ENCODE measurements at places on chromosomes 6 and 20.

GRCh38 chr6:12395898-12396297 lies 105.7 kb downstream of the EDN1 start:
- peak; percentile 2 for DNase-seq

DNA sequence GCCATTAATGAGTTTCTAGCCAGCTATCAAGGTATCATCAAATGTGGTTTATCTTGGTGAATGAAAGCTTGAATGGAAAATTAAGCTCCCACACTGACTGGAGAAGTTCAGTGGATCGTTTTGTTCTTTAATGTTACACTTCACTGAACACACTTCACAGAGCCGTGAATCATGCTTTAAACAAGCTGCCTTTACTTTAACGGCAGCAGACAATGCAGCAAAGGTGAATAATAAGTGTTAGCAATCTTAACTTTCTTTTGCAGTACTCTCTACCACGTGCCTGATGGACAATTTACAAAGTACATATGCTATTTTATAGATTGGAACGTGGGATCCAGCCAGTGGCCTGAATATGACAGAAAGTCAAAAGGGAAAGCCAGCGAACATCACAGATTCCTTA lies 424.5 kb downstream of the GRIK2 start:
- no peak for DNase-seq

- DNase-seq, result no peak
Observed at GRCh38 chr6:326896-327537, 34.7 kb downstream of the DUSP22 start.

DNA sequence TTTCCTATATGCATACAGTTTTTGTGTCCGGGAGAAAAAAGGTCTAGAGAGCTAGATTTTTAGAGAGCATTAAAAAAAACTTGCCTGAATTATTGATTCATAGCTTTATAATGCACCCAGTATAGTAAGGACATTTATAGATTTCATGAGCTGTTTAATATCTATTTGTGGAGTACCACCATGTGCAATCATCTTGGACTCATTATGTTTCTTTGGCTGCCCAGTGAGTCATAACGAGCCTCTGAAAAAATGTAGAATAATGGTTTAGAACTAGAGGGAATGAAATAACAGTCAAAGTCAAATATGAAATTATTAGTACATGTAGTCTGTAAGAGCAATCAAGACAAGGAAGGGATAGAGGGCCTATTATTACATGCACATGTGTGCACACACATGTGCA lies 350.0 kb downstream of the CD83 start:
- DNase-seq, result no peak

DNA sequence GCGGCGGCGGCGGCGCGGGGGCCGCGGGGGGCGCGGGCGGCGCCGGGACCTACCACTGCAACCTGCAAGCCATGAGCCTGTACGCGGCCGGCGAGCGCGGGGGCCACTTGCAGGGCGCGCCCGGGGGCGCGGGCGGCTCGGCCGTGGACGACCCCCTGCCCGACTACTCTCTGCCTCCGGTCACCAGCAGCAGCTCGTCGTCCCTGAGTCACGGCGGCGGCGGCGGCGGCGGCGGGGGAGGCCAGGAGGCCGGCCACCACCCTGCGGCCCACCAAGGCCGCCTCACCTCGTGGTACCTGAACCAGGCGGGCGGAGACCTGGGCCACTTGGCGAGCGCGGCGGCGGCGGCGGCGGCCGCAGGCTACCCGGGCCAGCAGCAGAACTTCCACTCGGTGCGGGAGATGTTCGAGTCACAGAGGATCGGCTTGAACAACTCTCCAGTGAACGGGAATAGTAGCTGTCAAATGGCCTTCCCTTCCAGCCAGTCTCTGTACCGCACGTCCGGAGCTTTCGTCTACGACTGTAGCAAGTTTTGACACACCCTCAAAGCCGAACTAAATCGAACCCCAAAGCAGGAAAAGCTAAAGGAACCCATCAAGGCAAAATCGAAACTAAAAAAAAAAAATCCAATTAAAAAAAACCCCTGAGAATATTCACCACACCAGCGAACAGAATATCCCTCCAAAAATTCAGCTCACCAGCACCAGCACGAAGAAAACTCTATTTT lies 2.0 kb downstream of the FOXC1 start:
- no peak for DNase-seq

DNA sequence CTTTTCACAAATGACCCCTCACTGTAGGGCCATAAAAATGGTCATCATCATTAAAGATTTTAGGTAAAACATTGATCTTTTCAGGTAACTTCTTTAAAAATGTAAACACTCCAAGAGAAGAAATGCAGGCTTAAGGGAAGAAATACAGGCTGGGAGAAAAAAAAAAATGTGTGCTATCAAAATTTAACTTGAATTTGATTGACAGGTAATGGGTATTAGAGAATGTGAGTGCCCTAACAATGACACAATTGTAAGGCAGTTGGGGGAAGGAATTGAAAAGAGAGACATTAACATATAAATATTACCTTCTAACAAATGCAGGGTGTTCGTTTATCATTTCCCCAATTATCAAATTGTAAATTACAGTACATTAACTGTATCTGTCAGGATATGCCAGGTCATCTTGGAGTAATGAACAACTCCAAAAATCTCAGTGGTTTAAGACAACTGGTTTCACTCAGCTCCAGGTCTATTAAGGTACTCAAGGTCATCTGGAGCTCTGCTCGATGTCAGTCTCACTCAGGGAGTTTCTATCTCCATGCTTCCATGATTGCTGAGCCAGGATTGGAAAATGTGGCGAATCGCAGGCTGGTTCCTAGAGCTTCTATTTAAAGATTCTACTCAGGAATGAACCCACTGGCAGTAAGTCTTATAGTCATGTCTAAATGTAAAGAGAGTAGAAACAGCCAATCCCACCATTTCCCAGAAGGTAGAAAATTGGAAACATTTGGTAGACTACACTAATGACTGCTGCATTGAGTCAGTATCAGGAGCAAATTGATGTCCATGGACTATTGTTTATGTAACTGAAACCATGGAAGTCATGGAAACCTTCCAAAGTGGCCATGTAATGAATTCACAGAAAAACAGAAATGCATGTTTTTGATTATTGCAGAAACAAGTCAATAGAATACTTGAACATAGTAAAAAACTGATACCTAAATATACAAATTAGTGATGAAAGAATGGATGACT lies 55.6 kb downstream of the FRK start:
- DNase-seq, result no peak

DNA sequence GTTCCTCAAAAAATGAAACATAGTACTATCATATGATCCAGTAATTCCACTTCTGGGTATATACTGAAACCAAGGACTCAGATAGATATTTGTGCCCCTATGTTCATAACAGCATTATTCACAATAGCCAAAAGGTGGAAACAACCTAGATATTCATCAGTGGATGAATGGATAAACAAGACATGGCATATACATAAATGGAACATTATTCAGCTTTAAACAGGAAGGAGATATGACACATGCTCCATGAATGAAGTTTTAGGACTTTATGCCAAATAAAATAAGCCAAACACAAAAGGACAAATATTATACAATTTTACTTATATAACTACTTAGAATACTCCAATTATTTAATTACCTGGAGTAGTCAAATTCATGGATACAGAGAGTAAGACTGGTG lies 16.4 kb downstream of the PLCB1 start:
- no peak for DNase-seq

GRCh38 chr20:19975901-19976300 lies 41.3 kb upstream of the NAA20 start:
- DNase-seq, result no peak

- no peak for DNase-seq
Observed at GRCh38 chr6:77322604-77323003, 140.7 kb downstream of the HTR1B start.

- DNase-seq, result no peak
Observed at GRCh38 chr20:3164763-3165410, 5.2 kb upstream of the FASTKD5 start.

GRCh38 chr20:58854638-58855471 lies 2.3 kb downstream of the GNAS start:
- no peak for DNase-seq

DNA sequence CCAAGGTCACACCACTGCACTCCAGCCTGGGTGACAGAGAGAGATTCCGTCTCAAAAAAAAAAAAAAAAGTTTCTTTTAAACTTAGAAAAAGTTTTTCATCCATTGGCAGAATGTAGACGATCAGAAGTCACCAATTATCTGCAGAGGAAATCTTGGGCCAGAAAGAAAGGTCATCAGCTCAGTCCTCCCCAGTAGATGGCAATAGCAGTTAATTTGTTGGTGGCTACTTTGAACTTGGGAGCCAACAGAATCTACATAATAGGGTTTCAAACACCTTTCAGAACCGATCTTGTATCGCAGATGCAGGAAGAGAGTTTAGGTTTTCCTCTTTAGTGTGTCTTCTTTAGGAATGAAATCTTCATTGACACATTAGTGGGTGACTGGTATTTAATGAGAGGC lies 41.7 kb downstream of the LBP start:
- no peak for DNase-seq

- DNase-seq, result no peak
Observed at GRCh38 chr20:50784464-50784863, 10.4 kb upstream of the BCAS4 start.

GRCh38 chr6:127463056-127463455 lies 3.9 kb upstream of the KIAA0408 start:
- DNase-seq, result no peak

- peak; percentile 65 for DNase-seq
Observed at GRCh38 chr6:34531580-34532201, 24.4 kb downstream of the SPDEF start.

- no peak for DNase-seq
Observed at GRCh38 chr6:20055916-20056315, 156.4 kb downstream of the MBOAT1 start.

GRCh38 chr6:91266156-91266555 lies 679.3 kb upstream of the MAP3K7 start:
- no peak for DNase-seq

DNA sequence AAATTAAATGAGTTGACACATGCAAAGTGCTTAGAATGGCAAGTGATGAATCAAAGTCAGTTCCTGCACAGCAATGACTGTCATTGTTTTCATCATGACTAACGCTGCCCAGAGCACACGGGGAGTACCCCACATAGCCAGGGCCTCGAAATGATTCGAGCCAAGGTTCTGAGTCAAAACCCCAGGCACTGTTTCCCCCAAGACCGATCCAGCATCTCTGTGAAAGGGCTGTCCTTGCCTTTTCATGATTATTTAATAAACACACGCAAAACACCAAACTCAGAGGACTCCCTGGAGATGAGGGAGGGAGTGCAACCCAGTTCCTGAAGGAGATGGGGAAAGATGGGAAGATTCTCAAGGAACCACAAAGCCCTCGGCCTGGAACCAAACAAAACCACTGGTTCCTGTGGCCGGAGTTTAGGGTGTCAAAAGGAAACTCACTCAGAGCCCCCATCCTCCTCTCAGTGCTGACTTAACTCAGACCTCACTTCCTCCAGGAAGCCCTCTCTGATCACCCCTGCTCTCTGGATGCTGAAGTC lies 3.8 kb downstream of the PREX1 start:
- peak; percentile 56 for DNase-seq

DNA sequence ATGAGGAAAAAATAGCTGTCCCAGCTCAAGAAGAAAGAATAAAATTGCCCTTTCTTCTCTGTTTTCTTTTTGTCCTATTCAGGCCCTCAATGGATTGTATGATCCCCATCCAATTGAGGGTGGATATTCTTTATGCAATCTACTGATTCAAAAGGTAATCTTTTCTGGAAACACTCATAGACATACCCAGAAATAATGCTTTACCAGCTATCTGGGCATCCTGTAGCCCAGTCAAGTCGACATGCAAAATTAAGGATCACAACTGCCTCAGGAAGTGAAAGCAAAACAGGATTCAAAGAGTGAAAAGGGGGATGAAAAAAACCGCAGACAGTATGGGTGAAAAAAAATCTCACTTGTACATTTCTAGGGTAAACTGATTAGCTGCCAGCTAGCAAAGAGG lies 410.1 kb downstream of the TBC1D32 start:
- DNase-seq, result no peak

DNA sequence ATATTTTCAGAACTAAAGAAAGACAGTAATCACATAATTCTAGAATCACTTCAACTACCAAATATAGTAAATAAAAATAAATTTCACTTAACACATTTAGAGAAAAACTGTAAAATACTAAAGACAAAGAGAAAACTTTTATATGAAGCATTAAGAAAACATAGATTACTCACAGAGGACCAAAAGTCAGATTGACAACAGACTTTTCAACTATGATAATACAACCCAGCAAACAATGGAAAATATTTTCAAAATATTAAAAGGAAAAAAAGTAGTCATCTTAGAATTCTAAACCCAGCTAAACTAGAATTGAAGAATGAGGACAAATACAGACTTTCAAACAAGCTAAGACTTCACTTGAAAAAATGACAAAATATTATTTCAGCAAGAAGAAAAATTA lies 164.8 kb upstream of the ARID1B start:
- DNase-seq, result no peak

- DNase-seq, result peak; percentile 59
Observed at GRCh38 chr6:105452924-105453756, 50.3 kb upstream of the PREP start.

DNA sequence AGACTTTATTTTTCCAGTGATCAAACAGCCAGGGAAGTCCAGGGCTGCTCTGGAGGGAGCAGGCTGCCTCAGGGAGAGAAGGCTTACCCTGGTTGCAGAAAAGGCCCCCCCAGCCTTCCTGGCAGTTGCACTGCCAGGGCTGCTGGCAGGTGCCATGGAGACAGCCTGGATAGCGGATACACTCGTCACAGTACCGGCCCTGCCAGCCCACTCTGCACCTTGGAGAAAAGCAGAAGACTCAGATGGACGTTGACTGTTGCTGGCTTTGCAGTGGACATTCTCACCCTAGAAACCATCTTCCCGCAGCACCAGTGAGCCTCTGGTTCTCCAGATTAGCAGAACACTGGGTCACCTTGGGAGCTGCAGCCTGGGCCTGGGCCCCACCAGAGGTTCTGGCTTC lies 5.4 kb downstream of the DLL1 start:
- no peak for DNase-seq

DNA sequence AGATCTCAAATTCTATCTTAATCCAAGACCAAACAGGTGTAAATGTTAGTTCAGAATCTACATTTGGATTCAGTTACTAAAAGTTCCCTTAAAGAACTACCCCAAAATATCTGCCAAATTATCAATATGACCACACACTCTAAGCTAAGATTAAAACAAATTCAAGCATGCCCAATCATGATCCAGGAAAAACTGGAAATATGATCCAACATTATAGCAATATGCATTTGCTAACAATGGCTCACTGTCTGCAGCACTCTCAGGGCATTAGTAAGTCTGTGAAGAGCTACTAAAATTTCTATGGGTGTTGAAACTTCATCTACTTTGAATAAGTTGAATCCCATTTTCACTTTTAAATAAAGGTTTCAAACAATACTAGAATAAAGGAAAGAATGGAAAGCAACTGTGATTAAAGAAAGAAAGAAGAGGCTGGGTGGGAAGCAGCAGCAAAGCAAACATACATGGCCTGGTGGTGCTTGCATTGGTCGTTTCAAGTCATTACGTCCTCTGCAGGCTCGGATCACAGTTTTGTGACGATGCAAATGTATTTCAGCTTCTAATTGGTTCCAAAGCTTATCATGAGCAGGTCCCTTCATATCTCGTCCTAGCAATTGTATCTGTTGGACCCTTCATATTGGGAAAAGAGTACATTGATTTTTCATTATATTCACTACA lies 29.2 kb downstream of the GOPC start:
- DNase-seq, result no peak

GRCh38 chr6:113587078-113587699 lies 270.0 kb upstream of the MARCKS start:
- DNase-seq, result no peak
